Stimulated activated CD8-positive, alpha-beta memory T cell treated with anti-CD3 and anti-CD28 coated beads, Interleukin-15, amount 100 ng/mL, for 24 hours (primary cell): ENCODE measurements at places on chromosomes 11 and 22.

GRCh38 chr11:696955-697491 lies 1.4 kb downstream of the TMEM80 start:
- no peak for DNase-seq

GRCh38 chr11:72446929-72447769 lies 12.8 kb upstream of the CLPB start:
- DNase-seq = no peak

DNA sequence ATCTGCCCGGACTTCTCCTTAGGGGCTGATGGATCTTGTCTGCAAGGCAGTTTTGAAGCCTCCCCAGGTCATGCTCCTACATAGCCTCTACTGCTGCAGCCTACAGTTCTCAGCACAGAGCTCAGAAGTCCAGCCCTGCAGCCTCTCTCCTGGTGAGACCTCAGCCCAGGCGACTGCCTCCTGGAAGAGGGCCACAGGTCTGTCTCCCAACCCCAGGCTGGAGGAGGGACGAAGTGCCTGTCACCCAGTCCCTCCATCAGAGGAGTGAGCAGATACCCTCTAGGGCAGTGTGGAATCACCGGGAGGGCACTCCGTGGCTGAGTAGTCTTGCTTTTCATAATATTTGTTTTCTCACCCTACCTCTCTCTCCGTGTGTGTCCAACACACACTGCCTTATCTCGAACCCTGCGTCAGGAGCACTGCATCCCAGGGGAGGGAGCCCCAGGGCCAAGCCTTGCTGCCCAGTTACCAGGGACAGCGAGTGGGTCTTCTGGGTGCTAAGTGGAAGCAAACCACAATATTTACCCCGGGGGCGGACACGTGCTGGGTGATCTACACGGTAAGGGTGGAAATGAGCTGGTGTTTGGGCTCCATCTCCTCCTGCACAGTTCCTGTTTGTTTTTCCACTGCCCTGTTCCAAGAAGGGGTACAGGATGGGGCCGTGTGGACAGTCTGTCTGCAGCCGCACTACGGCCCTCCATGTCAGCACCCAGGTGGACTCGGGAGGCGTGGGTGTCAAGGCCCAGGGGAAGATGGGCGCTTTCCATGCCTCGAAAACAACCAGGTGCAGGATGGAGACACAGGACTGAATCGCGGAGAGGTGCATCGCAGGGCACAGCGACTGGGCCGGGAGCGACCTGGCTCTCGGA lies 133.7 kb upstream of the HSD17B12 start:
- DNase-seq = no peak

GRCh38 chr22:45708145-45708544 lies 36.5 kb downstream of the ATXN10 start:
- no peak for DNase-seq

DNA sequence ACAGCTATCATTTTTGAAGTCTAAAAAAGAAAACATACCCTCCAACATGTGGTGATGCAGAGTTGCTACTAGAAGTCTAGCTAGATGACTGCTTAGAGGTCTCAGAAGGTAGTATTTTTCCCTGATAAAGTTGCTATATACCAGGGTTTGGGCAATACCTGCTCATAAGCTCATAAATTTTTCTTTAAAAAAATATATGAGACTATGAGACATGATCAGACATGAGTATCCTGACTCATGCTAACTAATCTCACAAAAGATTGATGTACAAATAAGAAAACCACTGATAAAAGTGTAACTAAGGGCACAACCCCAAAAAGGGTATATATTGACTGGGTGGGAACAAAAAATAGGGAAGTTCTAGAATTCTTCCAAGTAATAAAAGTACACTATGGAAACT lies 740.9 kb downstream of the METTL15 start:
- DNase-seq = no peak

DNA sequence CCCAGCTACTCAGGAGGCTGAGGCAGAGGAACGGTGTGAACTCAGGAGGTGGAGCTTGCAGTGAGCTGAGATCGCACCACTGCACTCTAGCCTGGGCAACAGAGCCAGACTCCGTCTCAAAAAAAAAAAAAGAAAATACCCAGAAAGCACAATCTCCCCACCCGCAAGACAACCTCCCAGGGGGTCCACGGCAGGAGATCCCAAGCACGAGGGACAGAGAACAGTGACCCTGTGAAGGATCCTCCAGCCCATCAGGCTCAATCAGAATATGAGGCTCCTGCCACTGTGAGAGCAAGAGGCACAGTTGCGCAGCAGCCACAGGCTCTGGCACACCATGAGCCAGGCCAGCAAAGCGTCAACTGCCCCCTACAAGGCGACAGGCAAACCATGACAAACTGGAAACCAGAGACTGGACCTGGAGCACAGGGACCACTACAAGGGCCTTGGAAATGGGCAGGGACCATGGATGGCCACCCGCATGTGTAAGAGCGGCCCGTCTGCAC lies 164.8 kb upstream of the GRK3 start:
- DNase-seq = no peak

- no peak for DNase-seq
Observed at GRCh38 chr11:67281552-67282150, 7.5 kb upstream of the ANKRD13D start.

- no peak for DNase-seq
Observed at GRCh38 chr11:124080327-124081001, 34.8 kb upstream of the VWA5A start.

DNA sequence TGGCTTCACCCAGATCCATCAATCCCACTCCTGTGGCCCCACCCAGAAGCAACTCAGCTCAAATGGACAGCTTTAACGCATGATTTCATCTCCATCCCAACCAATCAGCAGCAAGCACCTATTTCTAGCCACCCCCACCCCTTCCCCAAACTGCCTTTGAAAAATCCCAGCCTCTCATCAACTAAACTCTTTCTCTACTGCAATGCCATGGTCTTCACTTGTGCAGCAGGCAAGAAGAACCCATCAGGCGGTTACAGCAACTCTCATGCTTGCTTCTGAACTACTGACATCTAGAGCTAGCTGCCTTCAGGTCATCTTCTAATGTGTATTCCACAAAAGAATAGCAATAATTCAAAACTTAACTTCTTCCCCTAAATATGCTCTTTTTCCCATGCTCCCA lies 42.1 kb upstream of the STK33 start:
- DNase-seq = no peak

- no peak for DNase-seq
Observed at GRCh38 chr11:62702246-62702645, 5.0 kb downstream of the BSCL2 start.

DNA sequence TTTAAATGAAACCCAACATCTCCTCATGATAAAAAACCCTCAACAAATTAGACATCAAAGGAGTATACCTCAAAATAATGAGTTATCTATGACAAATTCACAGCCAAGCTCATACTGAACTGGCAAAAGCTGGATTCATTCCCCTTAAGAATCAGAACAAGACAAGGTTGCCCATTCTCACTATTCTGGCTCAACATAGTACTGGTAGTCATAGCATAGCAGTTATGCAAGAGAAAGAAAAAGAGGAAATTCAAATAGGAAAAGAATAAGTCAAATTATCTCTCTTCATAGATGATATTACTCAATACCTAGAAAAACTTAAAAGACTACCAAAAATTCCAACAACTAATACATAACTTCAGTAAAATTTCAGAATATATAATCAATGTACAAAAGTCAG lies 29.4 kb upstream of the XKR3 start:
- DNase-seq = no peak

- no peak for DNase-seq
Observed at GRCh38 chr22:26541167-26541819, 29.0 kb upstream of the TFIP11 start.

DNA sequence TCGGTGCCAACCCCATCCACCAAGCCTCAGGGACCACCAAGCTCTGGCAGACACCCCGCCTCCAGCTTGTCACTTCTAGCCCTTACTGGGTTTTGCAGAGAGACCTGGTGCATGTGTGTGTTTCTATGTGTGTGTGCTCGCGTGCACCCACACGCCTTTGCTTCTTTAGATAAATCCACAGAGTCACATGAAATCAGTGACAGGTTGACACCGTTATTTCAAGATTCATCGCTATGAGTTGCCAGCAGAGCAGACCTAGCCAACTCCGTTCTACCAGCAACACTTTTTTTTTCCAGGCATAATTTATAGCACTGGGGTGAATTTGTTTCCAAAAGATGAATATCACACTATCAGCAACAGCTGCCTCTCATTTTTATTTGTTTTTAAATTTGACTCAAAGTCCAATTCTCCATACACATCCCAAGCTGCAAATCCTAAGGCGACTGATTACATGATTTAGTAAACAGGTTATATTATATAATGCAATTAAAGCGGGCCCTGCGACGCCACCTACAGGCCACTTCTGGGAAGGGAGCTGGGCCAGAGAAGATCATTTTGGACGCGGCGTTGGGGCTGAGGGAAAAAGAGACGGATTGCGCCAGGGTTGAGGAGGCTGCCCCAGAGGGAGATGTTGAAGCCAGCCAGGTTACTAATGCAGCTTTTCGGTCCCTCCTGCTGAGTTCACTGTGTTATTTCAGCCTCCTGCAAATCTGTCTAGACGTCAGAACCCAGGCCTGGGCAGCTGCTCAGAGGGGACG lies 150.5 kb downstream of the FEZ1 start:
- no peak for DNase-seq

DNA sequence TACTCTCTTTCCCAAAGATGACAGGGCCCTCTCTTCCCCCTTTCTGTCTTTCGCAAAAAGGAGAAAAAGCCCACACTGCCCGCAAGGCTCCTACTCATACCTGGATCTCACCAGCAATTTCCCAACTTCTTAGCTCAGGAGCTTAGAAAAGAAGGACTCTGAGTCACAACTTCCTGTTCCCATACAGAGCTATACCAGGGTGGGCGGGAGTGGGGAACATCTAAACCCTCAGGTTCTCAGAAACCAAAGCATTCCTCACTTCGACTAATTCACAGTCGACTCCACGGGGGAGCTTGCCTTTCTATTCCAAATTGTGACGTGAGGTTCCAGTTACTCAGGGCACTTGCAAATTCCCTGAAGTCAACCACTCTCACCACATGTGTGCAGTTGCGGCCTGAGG lies 61.9 kb downstream of the MTNR1B start:
- no peak for DNase-seq

DNA sequence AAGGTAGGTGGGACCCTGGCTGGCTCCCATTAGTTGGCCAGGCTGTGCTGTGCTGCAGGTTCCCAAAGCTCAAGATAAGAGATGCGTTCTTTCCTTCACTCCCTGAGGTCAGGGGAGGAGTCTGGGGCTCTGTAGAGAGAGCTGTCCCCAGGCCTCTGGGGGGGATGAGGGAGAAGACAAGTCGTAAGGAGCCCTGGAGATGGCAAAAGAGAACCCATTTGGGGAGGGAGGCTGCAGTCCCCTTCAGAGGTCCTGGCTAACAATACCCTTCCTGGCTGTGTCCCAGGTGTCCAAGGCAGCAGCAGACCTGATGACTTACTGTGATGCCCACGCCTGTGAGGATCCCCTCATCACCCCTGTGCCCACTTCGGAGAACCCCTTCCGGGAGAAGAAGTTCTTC lies 916 bp downstream of the GNG3 start:
- no peak for DNase-seq

DNA sequence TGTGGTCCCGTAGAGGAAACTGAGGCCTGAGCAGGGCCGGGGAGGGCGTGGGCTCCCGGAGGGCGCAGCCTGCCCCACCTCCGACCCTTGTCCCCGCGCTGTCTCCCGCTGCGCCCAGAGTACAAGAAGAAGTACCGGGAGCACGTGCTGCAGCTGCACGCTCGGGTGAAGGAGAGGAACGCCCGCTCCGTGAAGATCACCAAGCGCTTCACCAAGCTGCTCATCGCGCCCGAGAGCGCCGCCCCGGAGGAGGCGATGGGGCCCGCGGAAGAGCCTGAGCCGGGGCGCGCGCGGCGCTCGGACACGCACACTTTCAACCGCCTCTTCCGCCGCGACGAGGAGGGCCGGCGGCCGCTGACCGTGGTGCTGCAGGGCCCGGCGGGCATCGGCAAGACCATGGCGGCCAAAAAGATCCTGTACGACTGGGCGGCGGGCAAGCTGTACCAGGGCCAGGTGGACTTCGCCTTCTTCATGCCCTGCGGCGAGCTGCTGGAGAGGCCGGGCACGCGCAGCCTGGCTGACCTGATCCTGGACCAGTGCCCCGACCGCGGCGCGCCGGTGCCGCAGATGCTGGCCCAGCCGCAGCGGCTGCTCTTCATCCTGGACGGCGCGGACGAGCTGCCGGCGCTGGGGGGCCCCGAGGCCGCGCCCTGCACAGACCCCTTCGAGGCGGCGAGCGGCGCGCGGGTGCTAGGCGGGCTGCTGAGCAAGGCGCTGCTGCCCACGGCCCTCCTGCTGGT lies 1.9 kb downstream of the NLRP6 start:
- no peak for DNase-seq
